Upper lobe of right lung (tissue), 1 donor: ENCODE measurements at places on chromosomes 12 and 14. TPM values are rescaled to one million over a fixed set of nuclear protein-coding genes. Genes with fewer than 3 reads are reported as not detected.

- H3K36me3 ChIP-seq: peaks cover 17% of the 10 kb centered on the region
- H3K27ac ChIP-seq: no peak overlapping the region
- H3K4me3 ChIP-seq: no peak overlapping the region
- H3K4me1 ChIP-seq: peaks cover 9% of the 10 kb centered on the region
Observed at GRCh38 chr12:7117670-7118069, 8.7 kb upstream of the C1RL start.

DNA sequence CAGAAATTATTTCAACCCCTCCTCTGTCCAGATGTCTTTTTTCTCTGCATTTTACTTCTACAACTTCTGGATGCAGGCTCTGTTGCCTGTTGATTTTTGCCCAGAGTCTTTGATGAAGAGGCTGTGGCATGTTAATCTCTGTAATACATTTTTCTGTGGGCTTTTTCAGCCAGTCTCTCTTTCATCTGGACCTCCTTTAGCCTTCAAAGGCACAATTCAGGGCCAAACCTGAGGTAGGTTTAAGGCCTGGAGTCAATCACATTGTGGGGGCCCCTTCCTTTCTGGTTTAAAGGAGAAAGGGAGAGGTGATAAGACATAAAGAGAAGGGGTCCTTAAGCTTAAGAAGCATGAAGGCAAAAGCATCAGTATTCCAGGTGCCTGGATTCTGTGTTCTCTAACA is 553.7 kb downstream of the FLRT2 start:
- no peaks in the 10 kb centered on the region for H3K27me3 ChIP-seq
- H3K4me3 ChIP-seq: no peak overlapping the region
- DNase-seq: no peak

DNA sequence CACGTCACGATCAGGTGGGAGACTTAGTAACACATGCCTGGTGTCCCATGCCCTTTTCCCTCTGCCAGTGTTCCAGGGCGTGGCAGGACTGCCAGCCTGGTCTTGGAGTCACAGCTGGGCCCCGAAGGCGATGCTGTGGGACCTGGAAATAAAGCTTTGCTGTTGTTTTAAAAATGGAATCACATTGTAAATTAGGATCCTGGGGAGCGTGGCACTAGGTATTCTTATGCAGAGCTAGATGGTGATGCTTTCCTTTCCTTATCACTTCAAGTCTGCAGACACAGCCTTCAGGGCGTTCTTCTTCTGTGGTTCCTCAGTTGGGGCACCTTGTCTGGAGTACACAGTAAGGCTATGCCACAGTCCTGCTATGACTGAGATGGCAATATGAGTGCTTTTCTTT is 64.6 kb downstream of the BICD1 start:
- no peak for DNase-seq
- H3K4me1 ChIP-seq: no peaks in the 10 kb centered on the region
- H3K36me3 ChIP-seq: no peaks in the 10 kb centered on the region
- H3K4me3 ChIP-seq: no peak overlapping the region
- H3K27me3 ChIP-seq: no peaks in the 10 kb centered on the region

DNA sequence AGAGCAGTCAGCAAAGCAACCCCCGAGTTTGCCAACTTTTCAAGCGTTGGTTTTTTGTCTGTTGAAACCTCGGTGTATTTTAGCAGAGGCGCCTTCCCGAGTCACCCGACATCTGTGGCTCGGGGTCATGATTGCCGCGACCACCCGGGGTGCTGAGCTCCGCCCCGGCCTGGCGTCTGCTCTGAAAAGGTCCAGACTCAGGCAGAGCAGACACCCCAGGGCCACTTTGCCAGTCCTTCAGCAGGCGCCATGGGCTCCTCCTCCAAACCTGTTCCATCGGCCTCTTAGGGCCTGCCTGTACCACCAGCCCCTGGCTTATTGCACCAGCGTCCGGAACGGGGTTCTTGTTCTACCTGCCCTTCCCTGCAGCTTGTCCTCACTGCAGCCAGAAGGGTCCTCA is 19.1 kb downstream of the ANKRD9 start:
- no peak overlapping the region for H3K4me3 ChIP-seq
- no peaks in the 10 kb centered on the region for H3K27me3 ChIP-seq
- no peaks in the 10 kb centered on the region for H3K4me1 ChIP-seq
- no peak overlapping the region for H3K27ac ChIP-seq

- H3K4me1 ChIP-seq: no peaks in the 10 kb centered on the region
- no peaks in the 10 kb centered on the region for H3K36me3 ChIP-seq
- no peak for DNase-seq
- H3K4me3 ChIP-seq: no peak overlapping the region
- no peaks in the 10 kb centered on the region for H3K27me3 ChIP-seq
- no peak overlapping the region for H3K27ac ChIP-seq
Observed at GRCh38 chr12:79397609-79398008, 293.2 kb downstream of the PAWR start.

DNA sequence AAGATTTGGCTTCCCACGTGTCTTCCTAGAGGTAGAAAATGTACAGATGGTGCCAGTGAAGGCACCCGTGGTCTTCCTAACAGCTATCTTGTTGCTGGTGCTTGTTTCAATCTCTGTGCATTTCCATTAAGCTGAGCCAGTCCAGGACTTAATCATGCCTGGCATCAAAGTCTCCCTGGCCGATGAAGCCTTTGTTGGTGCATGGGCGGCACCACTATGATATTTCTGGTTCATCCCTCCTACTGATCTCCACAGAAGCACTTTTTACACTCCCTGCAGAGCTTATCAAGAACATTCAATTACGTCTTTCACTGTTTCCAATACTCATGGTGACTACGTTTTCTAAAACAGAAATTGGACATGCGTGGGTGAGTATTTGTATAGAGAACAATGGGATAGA is 128.4 kb downstream of the TTC8 start:
- H3K4me1 ChIP-seq: no peaks in the 10 kb centered on the region
- DNase-seq: no peak
- no peak overlapping the region for H3K4me3 ChIP-seq
- no peaks in the 10 kb centered on the region for H3K36me3 ChIP-seq
- no peaks in the 10 kb centered on the region for H3K27me3 ChIP-seq

- H3K4me1 ChIP-seq: no peaks in the 10 kb centered on the region
- H3K27ac ChIP-seq: no peak overlapping the region
- no peaks in the 10 kb centered on the region for H3K36me3 ChIP-seq
Observed at GRCh38 chr12:11568762-11569478, 80.6 kb upstream of the ETV6 start.

DNA sequence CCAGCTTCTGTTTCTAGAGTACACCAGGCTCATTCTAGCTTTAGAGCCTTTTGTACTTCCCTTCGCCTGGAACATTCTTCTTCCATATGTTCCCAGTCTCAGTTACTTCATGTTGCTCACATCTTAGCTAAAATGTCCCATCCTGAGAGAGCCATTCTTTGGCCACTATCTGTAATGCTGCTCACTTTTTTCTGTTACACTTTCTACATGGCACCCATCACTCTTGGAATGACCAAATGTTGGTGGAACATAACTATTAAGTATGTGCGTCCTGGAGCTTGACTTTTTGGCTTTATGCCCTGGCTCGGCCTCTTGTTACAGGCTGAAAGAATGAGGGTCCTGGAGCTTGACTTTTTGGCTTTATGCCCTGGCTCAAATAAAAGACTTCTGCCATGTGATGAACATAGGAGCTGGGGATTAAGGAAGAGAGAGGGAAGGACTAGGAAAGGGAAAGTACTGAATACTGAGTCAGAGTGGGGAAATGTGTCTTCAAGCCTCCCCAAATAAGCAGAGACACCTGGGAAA is 442.9 kb upstream of the ATP2B1 start:
- no peak for DNase-seq
- no peaks in the 10 kb centered on the region for H3K36me3 ChIP-seq
- H3K4me1 ChIP-seq: no peaks in the 10 kb centered on the region

DNA sequence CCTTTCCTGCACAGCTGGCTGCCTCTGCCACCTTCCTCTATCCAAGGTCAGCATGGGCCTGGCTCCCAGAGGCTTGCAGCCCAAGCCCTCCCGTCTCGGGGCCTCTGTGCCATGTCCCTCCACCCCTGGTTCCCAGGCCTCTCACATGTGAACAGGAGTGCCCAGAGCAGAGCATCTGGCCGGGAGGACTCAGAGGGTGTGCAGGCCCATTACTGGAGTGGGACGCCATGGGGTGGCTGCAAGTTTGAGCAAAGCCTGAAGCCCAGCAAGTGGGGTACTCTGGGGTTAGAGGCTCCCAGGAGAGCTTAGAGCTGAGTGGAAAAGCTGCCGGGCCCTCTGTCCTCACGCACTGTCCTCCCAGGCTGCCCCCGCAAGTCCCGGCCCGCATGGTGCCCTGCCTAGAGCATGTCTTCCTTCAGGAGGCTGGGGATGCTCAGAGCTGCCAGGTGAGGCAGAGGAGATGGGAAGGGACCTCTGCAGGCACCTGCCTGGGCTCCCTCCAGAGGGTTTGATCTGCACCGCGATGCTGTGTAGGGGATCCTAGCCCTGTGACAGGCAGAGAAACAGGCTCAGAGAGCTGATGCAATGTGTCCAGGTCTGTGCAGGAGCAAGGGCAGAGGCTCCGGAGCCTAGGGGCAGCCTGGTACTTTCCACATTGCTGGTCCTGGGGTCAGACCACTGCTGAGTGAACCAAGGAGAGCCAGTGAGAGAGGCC is 39.8 kb downstream of the DIO3 start:
- H3K27me3 ChIP-seq: peaks cover 2% of the 10 kb centered on the region
- H3K36me3 ChIP-seq: no peaks in the 10 kb centered on the region
- no peak for DNase-seq
- H3K4me3 ChIP-seq: no peak overlapping the region
- peaks cover 3% of the 10 kb centered on the region for H3K4me1 ChIP-seq

GRCh38 chr14:56782711-56783110 is 27.6 kb downstream of the OTX2 start:
- no peak overlapping the region for H3K4me3 ChIP-seq
- H3K27ac ChIP-seq: no peak overlapping the region
- no peak for DNase-seq
- no peaks in the 10 kb centered on the region for H3K27me3 ChIP-seq

DNA sequence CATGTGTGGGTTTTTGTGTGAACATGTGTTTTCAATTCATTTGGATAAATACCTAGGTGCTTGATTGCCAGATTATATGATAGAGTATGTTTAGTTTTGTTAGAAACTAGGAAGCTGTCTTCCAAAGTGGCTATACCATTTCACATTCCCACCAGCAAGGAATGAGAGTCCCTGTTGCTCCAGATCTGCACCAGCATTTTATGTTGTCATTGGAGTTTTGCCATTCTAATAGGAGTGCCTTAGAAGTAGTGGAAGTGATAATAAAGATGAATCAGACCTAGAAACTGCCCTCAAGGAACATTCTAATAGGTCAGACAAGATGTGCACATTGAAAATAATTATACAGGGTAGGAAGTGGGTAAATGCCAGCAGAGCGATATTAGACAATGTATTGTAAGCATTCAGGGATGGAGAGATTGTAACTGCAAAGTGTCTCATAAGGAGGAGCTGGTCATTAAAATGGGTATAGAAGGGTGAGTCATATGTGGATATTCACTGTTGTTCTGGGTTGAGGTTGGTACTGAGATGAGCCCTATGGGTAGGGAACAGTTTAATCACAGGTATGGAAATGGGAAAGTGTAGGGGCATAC is 71.4 kb downstream of the MNAT1 start:
- H3K27ac ChIP-seq: no peak overlapping the region
- H3K4me3 ChIP-seq: no peak overlapping the region
- DNase-seq: no peak
- no peaks in the 10 kb centered on the region for H3K27me3 ChIP-seq
- H3K36me3 ChIP-seq: no peaks in the 10 kb centered on the region

DNA sequence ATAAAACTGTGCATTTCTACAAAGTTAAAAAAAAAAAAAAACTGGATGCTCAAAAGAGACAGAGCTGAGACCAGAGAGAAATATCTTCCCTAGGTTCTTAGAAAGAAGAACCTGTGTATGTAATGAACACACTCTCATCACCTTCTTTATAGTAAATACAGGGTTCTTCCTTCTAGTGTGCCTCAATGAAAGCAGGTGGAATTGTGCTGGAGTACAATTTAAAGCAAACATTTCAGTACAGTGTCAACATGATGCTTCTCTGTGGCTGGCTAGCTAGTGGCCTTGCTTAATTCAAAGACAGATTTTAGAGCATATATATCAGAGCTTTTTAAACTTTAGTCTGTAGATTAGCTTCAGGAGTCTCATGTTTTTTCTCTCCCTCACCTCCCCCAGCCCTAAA is 249.8 kb upstream of the ARHGAP5 start:
- DNase-seq: no peak
- H3K27me3 ChIP-seq: no peaks in the 10 kb centered on the region
- H3K4me1 ChIP-seq: no peaks in the 10 kb centered on the region
- no peak overlapping the region for H3K27ac ChIP-seq
- H3K4me3 ChIP-seq: no peak overlapping the region

- H3K4me1 ChIP-seq: no peaks in the 10 kb centered on the region
- H3K36me3 ChIP-seq: peaks cover 92% of the 10 kb centered on the region
- H3K27ac ChIP-seq: no peak overlapping the region
- no peak for DNase-seq
Observed at GRCh38 chr12:107748472-107748871, 12.5 kb downstream of the PRDM4 start.

DNA sequence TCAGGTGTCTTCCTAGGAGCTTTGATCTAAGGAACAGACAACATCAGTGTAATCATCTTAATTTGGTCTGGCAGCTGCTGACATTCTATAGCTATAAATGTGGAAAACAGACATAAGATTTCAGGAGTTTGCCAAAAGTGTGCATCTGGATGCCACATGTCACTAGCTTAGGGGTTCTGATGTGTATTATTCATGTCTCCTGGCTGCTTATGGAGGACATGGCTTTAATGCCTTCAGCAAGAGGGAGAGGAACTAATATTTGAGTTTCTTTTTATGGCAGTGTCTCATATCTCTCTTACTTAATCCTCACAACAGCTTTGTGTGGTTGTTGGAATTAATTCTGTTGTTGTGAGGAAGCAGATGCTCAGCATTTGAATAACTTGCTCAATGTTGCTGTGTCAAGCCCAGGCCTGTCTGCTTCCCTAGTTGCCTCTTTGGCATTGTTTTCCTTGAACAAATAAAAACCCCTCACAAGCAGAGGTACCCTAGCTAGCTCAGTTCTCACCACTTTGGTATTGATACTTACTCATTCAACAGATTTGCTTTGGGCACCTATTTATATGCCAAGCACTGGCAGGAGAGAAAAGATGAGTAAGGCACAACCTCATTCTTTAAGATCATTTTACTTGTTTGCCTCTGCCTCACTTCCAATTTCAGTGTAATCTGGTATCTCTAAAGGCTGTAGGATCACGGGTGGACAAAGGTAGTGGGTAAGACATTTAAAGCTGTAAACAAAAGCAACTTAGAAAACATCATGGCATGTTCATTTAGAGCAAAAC is 39.8 kb upstream of the EID3 start:
- DNase-seq: no peak
- peak overlapping the region; percentile 40 for H3K27ac ChIP-seq
- no peaks in the 10 kb centered on the region for H3K27me3 ChIP-seq
- H3K36me3 ChIP-seq: no peaks in the 10 kb centered on the region
- H3K4me3 ChIP-seq: no peak overlapping the region
- no peaks in the 10 kb centered on the region for H3K4me1 ChIP-seq

- H3K27me3 ChIP-seq: no peaks in the 10 kb centered on the region
- H3K4me1 ChIP-seq: no peaks in the 10 kb centered on the region
Observed at GRCh38 chr14:67192366-67192765, 3.1 kb downstream of the GARIN2 start.

DNA sequence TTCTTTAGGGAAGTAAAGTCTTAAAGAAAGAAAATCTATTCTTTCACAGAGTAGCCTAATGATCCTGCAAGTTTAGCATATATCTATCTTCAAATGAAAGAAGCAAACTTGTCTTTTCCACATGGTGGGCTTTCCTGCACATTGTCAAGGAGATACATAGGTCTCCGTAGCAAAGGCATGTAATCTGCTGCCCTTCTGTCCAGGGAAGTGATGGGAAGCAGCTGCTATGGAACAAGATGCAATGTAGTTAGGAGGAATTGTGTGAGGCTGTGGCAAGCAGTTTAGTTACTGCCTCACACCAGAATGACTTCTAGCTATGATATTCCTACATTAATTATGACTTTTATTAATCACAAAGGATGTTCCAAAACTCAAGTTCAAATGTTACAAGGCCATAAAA is 174.4 kb downstream of the PDZRN4 start:
- no peaks in the 10 kb centered on the region for H3K36me3 ChIP-seq
- H3K27ac ChIP-seq: no peak overlapping the region
- H3K4me1 ChIP-seq: no peaks in the 10 kb centered on the region
- no peaks in the 10 kb centered on the region for H3K27me3 ChIP-seq

GYS2 gene
- not detected for total RNA-seq
